Kidney epithelial cell (primary cell): ENCODE measurements at places on chromosomes 3 and 15.

- no peak for DNase-seq
Observed at GRCh38 chr15:74642348-74642733, 26.7 kb downstream of the CLK3 start.

DNA sequence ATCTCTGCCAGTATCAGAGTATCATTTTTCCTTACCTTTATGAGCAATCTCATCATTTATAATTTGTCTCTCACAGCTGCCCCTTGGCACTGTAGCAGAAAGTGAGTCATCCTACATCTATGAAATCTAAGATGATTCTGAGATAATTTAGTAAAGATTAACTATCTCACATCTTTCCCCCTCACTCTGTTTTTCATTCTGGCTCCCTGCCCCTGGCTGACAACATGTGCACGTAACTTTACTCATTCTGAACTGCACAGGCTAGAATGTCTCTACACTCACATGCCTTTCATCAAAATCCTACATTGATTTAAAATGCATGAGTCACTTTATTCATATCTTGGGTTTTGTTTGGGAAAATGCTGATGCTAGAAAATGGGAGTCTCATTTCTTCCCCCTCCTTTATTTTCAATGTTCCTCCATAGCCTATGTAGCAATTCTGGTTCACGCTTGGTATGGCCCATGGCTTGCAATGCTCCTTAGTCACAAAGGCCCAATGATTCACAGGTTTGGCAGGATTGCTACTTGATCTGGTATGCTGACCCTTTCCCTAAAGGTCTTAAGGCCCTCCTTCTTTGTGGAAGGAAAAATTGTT lies 838.5 kb downstream of the TUSC7 start:
- peak; percentile 78 for DNase-seq

GRCh38 chr3:36193448-36193847 lies 186.9 kb upstream of the STAC start:
- no peak for DNase-seq

DNA sequence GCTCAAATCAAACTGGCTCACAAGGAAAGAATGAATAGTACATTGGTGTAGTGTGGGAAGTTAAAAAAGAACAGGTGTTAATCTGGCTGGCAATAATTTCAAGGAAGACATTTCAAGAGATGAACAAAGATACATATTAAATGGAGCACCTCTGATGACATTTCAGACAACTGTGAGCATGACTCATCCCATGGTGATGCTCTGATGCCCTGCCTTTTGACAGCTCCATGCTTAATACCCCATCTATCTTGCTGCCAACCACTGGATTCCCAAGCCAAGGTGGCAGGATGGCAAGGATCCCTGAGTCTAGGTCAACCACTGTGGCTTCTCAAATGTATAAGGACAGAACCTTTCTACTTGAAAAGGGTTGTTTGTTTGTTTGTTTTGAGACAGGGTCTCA lies 29.3 kb downstream of the LRRC2 start:
- no peak for DNase-seq
